NCI-H1105 (cell line): ENCODE measurements at places on chromosomes 6 and 20.

GRCh38 chr6:145318952-145319351, 416.4 kb downstream of the EPM2A start:
- no peak for DNase-seq

- no peak for DNase-seq
These were observed 47.6 kb upstream of the FUCA2 start for GRCh38 chr6:143559051-143559660.

DNA sequence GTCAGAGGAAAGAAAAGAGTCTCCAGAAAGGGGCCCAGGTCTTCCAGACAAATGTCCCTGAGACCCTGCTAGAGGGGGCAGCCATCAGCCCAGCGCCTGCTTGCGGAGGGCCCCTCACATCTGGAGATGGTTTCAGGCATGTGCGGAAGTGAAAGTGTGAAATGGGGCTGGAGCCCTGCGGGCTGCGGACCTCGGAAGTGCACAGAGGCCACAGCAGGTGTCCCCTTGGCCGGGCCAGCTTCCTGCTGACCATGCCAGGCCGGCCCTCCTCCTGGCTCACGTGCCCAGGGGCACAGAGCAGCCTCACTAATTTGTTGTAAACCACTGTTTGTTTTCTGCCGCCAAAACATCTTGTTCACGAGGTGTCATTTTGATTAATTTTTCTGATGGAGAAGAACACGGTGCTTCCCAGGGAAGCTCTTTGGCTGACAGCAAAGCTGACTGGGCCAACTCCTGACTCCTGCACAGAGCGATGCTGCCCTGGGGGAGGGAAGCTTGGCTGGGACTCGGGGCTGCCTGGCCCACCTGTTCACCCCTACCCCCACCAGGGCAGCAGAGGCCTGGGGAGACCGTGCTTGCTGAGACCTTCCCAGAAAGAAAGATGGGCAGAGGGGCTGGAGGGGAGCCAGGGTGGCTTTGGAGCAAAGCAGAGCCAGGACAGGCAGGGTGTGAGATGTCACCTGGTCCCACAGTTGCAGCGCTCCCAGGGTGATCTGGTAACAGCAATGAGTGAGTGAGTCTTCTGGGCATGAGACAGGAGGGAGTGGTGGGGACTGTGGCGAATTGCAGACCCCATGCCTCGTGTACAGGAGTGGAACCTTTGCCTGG, 54.2 kb downstream of the BCAS4 start:
- DNase-seq, result no peak

DNA sequence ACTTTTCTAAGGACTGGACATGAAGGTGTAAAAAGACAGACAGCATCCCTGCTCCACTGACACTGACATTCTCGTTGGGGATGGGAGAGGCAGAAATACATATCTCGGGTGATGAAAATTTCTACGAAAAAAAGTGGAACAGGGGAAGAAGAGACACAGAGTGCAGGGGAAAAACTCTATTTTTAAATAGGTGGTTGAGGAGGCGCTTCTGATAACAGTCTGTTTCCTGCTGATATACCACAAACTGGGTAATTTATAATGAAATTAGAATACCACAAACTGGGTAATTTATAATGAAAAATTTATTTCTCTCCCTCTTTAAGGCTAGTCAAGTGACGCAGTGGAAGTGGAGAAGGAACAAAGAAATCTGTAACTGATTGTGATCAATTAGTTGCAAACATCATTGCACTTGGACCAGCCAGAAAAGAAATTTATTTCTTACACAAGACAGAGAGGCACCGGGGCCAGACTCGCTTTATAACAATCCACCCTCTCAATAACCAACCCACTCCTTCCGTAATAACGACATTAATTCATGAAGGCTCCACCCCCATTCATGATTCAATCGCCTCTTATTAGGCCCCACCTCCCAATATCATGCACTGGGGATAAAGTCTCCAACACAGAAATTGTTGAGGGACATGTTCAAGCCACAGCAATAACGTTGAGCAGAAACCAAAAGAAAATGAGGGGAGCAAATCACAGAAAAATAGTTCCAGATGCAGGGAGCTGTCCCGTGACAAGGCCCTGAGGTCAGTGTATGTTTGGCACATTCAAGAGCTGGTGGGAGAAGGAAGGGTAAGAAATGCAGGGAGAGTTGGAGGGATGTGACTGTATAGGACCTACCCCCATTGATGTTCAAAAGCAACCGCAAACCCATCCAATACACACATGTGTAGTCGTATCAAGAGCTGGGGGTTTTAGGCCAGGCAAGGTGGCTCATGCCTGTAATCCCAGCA, 6.6 kb upstream of the SRSF6 start:
- no peak for DNase-seq

- DNase-seq, result no peak
These were observed 67.6 kb downstream of the NUDT3 start for GRCh38 chr6:34324738-34325444.

GRCh38 chr6:46338131-46338530, 153.1 kb downstream of the RCAN2 start:
- DNase-seq, result no peak
